ENCODE measurements at places on chromosomes 12 and 14. TPM values are rescaled to one million over a fixed set of nuclear protein-coding genes. Genes with fewer than 3 reads are reported as not detected.

DNA sequence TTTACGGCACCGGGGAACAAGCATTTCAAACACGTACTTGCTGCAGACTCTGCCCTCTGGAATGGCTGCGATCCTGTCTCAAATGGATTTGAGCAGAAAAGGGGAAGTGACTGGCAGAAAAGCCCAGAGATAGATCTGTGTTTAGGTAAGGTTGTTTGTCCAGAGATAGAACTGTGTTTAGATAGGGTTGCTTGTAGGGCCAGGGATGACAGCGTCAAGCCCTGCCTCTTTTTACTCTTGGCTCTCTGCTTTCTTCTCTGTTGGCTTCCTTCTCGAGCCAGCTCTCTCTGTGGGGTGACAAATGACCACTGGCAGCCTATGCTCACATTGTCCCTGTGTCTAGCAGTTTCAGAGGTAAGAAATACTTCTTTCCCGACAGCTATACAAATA is 11.4 kb downstream of the DGLUCY start:
- H3K36me3 ChIP-seq, result no peaks in the 10 kb centered on the region
- no peaks in the 10 kb centered on the region for H3K4me1 ChIP-seq
- H3K27me3 ChIP-seq, result no peaks in the 10 kb centered on the region
- DNase-seq, result no peak
- no peak overlapping the region for H3K27ac ChIP-seq

Gene MMP17
- total RNA-seq, result not detected

GRCh38 chr14:55747186-55747585 is 167.2 kb downstream of the KTN1 start:
- no peak overlapping the region for H3K4me3 ChIP-seq
- no peaks in the 10 kb centered on the region for H3K4me1 ChIP-seq
- H3K36me3 ChIP-seq, result no peaks in the 10 kb centered on the region
- no peaks in the 10 kb centered on the region for H3K27me3 ChIP-seq

DNA sequence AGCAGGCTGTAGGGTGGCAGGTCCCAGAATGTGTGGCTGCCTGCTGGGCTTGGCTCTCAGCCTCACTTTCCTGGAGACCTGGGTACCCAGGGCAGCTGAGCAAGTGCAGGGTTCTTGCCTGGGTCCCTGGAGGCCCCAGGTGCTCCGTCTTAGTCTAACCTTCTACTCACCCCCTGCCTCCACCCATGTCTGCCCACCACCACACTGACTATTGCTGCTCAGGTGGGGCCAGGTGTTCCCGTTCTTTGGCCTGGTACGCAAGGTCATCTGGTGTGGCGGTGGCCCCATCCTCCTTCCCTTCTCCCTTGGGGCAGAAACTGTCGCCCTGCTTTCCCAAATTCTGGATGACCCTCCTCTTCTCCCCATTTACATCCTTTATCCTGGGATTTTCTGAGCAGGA is 319.9 kb downstream of the TMEM121 start:
- H3K27ac ChIP-seq, result no peak overlapping the region
- no peak for DNase-seq
- H3K27me3 ChIP-seq, result no peaks in the 10 kb centered on the region
- no peaks in the 10 kb centered on the region for H3K36me3 ChIP-seq
- no peak overlapping the region for H3K4me3 ChIP-seq

Gene TPPP2
- total RNA-seq, result not detected

Gene RHOF
- 30.0 TPM for total RNA-seq

- H3K36me3 ChIP-seq, result no peaks in the 10 kb centered on the region
- no peaks in the 10 kb centered on the region for H3K4me1 ChIP-seq
- no peak for DNase-seq
- no peak overlapping the region for H3K27ac ChIP-seq
Observed at GRCh38 chr12:54987611-54988231, 3.2 kb upstream of the TESPA1 start.

DNA sequence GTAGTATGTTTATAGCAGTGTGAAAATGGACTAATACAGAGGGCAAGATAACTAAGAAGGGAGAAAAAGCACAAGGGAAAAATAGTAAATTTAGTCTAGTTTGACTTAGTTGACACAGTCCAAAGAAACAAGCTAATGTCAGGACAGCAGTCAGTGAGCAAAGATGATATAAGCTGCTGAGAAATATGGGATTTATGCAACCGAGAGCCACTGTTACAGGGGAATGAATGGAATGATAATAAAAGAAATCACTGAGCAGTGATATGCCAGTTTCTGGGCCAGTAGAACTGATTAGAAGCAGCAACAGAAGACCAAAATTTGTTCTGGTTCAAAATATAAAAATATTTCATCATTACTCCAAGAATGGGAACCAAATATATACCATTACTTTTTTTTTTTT is 60.1 kb downstream of the R3HDM2 start:
- no peaks in the 10 kb centered on the region for H3K36me3 ChIP-seq
- no peak for DNase-seq
- H3K27ac ChIP-seq, result no peak overlapping the region
- H3K4me1 ChIP-seq, result peaks cover 18% of the 10 kb centered on the region
- H3K4me3 ChIP-seq, result no peak overlapping the region
- H3K27me3 ChIP-seq, result no peaks in the 10 kb centered on the region

Gene PPP1R1A
- 138 TPM for total RNA-seq

Gene PCED1B
- total RNA-seq, result 0.80 TPM

DNA sequence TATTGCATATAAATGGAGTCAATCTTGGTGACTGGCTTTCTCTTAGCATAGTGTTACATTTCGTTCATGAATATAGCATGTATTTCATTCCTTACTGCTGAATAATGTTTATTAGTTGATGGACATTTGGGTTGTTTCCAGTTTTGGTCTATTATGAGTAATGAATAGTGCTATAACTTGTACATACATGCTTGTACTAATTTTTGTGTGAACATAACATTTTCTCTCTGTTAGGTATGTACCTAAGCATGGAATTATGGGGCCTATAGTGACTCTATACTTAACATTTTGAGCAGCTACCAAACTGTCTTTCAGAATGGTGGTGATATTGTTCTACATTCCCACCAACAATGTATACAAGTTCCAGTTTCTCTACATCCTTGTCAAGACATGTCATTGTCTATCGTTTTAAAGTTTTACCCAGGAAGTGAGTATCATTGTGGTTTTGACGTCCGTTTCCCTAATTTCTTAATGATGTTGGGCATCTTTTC is 23.1 kb downstream of the ATP2A2 start:
- DNase-seq, result peak; percentile 61
- peak overlapping the region; percentile 41 for H3K27ac ChIP-seq
- no peak overlapping the region for H3K4me3 ChIP-seq
- H3K27me3 ChIP-seq, result no peaks in the 10 kb centered on the region
- peaks cover 15% of the 10 kb centered on the region for H3K4me1 ChIP-seq
- H3K36me3 ChIP-seq, result peaks cover 40% of the 10 kb centered on the region

Gene DPF3
- total RNA-seq, result 40.8 TPM

Gene HNRNPC
- total RNA-seq, result 928 TPM

DNA sequence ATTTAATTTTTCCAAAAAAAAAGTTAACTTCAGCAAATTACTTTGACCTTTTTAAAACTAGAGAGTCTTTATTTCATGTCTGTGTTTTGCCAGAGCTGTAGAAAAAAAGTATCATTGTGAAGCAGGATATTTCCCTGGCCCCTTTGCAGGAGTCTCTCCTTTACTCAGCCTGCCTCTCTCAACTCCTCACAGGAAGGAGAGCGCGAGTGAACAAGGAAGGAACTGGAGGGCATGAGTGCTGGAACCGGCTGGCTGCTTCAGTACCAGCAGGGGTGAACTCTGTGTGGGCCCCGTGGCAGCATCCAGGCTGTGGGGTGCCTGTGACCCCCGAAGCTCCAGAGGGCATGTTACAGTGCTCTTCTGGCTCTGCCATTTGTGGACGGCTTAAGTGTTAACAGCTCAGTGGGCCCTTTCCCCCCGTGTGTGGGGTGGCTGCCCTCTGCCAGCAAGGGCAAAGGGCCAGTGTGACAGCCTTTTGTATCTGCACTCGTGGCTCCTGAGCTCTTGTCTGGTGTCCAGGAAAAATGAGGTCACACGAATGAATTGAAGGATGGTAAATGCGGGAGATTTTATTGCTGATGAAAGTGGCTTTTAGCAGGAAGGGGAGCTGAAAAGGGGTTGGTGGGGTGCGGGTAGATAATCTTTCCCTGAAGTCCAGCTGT is 76.6 kb upstream of the KCNH3 start:
- DNase-seq, result peak; percentile 40
- H3K4me3 ChIP-seq, result no peak overlapping the region
- H3K27me3 ChIP-seq, result no peaks in the 10 kb centered on the region
- H3K27ac ChIP-seq, result peak overlapping the region; percentile 33
- peaks cover 13% of the 10 kb centered on the region for H3K4me1 ChIP-seq
